Fibroblast of lung (primary cell): ENCODE measurements at places on chromosomes 7 and 10. TPM values are rescaled to one million over a fixed set of nuclear protein-coding genes. Genes with fewer than 3 reads are reported as not detected.

Gene IQUB
- total RNA-seq = 0.77 and 0.83 TPM in 2 replicates

Gene PNLIP
- not detected in 2 replicates for total RNA-seq

Gene PLCE1
- 0.33 and 1.0 TPM in 2 replicates for total RNA-seq

Gene AKR1D1
- total RNA-seq = not detected in 2 replicates

Gene EIF4EBP2
- total RNA-seq = 18.0 and 21.8 TPM in 2 replicates

Gene AP5Z1
- 27.5 and 32.2 TPM in 2 replicates for total RNA-seq

Gene UPP1
- total RNA-seq = 9.0 and 11.7 TPM in 2 replicates

Gene TMEM229A
- total RNA-seq = not detected in 2 replicates

Gene LIPJ
- under 0.01 and 0.26 TPM in 2 replicates for total RNA-seq

Gene HABP2
- not detected in 2 replicates for total RNA-seq

Gene C10orf95
- under 0.01 and 0.17 TPM in 2 replicates for total RNA-seq

Gene NAT16
- total RNA-seq = not detected in 2 replicates

Gene HNRNPF
- total RNA-seq = 217 and 293 TPM in 2 replicates

Gene PCBD1
- 35.2 and 46.6 TPM in 2 replicates for total RNA-seq

Gene LIPM
- total RNA-seq = not detected in 2 replicates

Gene HIPK2
- total RNA-seq = 9.2 and 11.1 TPM in 2 replicates

Gene OR2A42
- under 0.01 TPM in 1 of 2 replicates, not detected in the other for total RNA-seq

Gene GRID2IP
- not detected in 2 replicates for total RNA-seq

Gene ZNF273
- total RNA-seq = 2.1 and 3.1 TPM in 2 replicates

Gene ZNF853
- 0.66 and 4.4 TPM in 2 replicates for total RNA-seq
